ENCODE measurements at places on chromosomes 5 and 9. TPM values are rescaled to one million over a fixed set of nuclear protein-coding genes. Genes with fewer than 3 reads are reported as not detected.

- no peak for DNase-seq
Measured at GRCh38 chr5:111730659-111731382, 26.2 kb downstream of the NREP start.

Gene GRM6
- total RNA-seq, result not detected

DNA sequence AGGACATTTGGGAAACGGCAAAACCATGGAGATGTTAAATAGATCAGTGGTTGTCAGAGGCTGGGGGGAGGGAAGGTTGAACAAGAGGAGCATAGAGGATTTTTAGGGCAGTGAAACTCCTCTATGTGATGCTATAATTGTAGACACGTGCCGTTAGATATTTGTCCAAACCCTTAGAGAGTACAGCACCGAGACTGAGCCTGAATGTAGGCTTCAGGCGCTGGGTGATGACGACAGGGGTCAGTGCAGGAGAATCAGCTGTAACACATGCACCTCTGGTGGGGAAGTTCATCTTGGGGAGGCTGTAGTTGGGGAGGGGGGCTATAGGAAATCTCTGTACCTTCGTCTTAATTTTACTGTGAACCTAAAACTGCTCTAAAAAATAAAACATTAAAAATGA, 22.2 kb upstream of the CLPTM1L start:
- DNase-seq, result no peak

DNA sequence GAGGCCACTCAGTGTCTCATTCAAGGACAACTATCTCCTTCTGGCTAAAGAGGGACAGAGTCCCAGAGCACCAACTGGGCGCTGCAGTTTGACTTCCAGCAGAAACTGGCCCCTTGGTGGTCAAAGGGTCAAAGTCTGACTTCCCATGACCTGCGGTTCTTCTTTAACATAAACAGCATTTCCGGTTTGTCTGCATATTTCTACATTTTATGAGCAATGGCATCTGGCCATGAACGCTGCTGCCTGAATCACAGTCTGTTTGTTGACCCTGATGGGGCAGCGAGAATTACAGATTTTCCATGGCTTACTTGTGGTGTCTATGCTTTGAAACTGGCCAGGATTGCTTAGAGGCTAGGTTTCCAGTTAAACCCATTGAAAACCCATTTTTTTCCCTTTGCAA, 1.3 kb downstream of the TNFSF15 start:
- DNase-seq, result peak; percentile 93

DNA sequence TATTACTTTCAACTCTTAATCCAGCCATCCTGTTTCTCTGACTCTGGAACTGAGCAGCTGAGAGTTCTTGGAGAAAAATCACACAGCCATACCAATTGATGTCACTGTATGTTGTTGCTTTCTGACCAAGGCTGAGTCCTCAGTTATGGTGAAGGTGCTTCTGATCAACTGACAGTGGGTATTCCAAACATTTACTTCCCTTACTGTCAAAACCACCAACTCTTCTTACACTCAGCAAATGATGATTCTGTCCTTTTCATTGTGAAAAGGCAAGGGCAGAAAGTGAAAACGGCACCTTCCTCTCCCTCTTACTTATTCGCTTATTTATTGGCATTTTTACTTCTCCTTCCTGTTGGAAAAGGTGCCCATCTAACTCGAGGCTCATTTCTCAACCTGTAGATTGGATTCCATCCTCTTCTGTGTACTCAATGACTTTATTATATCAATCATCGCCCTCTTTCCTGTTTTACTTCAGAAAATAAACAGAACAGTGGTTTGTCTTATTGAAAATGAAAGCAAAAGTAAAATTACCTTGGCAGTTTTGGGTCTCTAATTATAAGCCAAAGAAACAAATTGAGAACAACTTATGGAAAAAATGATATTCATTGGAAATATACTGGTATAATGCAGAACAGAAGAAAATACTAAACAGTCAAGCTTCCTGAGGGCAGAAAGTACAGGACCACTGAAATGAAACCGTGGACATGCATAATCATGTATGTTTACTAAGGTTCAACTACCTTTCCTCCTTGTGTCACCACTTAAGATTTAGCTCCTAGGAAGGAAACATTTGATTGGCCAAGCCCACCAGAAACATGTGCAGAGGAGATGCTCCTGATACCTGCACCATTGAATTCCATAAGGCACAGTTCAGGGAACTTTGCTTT, 104.5 kb upstream of the CHD1 start:
- peak; percentile 10 for DNase-seq

Gene HAVCR2
- total RNA-seq, result 2.0 TPM

DNA sequence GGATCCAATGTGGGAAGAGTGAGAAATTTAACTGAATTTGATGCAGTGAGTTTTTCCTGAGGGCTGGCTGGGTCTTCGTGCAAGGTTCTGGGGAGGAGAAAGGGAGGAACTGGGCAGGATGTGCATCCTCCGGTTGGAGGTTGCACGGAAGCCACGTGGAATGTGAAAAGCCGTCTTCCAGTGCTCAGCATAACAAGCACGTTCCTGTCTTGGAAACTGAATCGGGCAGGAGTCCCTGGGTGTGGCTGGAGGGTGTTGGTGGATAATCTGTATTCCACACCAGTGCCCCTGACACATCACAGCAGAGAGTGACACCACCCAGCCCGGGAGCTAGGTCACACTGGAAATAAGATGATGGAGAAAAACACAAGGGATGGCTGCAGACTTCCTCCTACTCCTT, 154.3 kb downstream of the C5orf15 start:
- DNase-seq, result peak; percentile 56

DNA sequence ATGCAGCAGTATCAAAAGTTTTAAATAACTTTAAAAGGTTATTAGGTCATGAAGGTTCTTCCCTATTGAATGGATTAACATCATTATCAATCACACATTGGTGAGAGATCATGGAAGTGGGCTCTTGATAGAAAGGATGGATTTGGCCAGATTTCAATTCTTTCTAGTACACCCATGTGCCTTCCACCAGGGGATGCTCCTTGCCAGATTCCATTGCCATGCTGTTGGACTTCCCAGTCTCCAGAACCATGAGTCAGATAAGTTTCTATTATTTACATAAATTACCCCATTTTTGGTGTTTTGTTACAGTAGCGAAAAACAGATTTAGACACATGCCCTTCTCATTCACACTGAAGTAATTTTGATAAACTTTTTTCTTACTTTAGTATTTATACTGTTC, 1010.6 kb upstream of the C9orf72 start:
- DNase-seq, result no peak

DNA sequence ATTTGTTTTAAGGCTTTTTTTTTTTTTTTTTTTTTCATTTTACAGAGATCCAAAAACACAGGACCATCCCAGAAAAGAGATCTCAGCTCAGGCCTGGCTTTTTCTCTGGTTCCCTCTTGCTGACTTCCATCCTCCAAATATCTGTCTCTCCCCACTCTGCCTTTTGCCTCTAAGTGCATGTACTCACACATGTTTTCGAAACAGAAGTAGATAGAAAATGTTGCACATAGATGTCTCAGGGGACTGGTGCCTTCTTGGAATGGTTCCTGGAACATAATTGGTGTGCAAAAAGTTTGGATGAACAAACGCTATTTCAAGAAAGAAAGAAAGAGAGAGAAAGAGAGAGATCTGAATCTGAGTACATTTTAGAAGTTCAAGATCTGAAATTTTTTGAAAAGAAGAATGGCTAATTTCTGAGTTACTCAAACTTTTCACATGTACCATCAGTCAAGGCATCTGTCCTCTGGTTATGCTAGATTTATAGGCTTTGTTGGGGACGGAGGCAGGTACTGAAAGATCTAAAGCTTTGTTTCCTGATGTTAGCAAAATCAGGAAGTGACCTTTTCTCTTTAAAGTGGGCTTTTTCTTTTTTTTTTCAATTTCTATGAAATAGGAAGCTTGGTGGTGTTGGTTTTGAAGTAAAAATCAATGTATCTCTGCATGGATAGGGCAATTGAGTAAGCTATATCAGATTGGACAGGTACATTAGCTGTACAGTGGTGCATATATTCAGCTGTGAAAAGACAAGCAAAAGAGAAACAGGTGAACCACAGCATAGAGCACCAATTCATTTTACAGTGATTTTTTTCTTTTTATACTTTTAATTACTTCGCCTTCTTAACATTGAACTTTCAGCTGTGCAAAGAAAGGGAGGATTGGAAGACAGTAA, 8.5 kb upstream of the TNFSF8 start:
- DNase-seq, result no peak

GRCh38 chr9:116381350-116381749, 227.8 kb downstream of the PAPPA start:
- no peak for DNase-seq

DNA sequence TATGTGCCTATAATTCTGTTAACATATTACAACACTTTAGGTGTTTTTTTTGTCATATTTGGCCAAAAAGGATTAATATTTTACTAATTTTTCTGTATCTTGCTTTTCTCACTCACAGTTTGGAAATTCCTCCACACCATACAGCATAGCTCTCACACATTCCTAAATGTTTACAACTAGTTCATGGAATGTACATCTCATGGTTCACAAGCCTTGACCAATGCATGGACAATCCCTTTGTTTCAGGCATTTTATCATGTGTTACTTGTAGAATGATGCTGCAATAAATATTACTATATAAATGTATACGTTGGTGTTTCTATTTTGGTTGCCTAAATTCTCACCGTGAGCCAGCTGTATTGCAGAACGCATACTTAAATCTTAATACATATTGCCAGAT, 80.5 kb upstream of the SPATA31C2 start:
- no peak for DNase-seq

- DNase-seq, result no peak
Measured at GRCh38 chr5:6900247-6901227, 187.3 kb downstream of the TENT4A start.

Gene SLC1A3
- total RNA-seq, result 48.9 TPM

DNA sequence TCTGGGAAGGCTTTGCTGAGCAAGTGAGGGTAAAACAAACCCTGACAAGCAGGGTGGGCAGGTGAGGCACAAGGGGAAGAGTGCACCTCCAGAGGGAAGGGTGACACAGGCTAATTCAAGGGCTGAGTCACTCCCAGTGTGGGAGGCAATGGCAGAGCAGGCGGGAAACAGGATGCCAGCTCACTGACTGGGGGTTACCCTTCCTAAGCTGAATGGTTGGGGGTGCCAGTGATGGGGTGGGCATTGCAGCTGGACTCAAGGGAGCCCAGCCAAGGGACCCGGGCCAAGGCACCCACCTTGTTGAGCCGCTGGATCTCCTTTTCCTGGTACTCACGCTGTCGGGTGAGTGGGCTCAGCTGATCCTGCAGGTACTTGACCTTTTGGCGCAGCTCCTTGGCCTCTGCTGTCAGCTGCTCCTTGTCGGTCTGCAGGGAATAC, 18.4 kb downstream of the GPX3 start:
- peak; percentile 23 for DNase-seq

GRCh38 chr9:36082931-36083330, 46.2 kb downstream of the RECK start:
- no peak for DNase-seq

Gene CMBL
- 4.1 TPM for total RNA-seq

DNA sequence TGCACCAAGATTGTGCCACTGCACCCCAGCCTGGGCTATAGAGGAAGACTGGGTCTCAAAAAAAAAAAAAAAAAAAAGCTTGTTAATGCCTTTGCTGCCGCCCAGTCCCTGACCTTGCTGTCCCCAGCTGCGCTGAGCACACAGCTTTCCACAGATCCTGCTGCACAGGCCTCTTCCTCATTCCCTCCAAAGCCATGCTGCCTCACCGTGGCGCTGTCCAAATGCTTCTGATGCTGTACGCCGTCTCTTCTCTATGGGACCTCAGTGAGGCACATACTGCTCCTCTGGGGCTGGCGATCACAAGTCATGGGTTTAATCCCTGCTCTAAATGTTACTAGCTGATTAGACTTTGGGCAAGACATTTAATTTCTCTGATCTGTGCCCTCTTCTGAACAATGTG, 234.1 kb downstream of the FBXL7 start:
- DNase-seq, result no peak

GRCh38 chr5:627840-628239, 15.7 kb downstream of the CEP72 start:
- no peak for DNase-seq

DNA sequence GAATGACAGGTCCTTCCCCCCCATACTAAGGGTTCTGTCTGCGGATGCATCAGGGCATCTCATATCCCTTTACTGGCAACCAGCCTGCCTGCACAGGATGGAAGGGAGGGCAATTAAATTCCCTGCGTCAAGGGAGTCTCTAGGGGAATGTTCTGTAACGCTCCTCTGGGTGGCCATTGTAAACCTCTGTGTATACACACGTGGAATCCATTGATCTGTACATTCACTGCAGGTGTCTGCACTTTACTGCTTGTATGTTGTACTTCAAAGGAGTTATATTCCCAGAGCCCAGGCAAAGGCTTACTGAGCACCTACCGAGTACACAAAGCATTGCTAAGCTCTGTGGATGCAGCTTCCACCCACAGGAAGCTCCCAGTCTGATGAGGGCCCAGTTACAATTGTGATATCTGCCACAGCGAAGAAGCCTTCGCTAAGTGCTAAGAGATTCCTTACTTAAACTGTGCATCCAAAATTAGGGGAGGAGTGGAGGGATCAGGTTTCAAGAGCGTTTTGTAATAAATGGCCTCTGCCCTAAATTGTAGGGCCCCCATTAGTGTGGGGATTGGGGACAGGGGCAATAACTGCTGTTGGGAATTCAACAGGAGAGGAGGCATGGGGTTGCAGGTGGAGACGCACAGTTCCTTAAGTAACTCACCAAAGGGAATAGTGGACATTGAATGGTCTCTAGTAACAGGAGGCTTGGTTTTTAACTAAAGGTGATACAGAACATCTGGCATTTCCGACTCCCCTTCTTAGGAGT, 1.5 kb upstream of the RETREG1 start:
- DNase-seq, result no peak

Gene POU5F2
- total RNA-seq, result 0.24 TPM

Gene PLEKHG4B
- 2.3 TPM for total RNA-seq

DNA sequence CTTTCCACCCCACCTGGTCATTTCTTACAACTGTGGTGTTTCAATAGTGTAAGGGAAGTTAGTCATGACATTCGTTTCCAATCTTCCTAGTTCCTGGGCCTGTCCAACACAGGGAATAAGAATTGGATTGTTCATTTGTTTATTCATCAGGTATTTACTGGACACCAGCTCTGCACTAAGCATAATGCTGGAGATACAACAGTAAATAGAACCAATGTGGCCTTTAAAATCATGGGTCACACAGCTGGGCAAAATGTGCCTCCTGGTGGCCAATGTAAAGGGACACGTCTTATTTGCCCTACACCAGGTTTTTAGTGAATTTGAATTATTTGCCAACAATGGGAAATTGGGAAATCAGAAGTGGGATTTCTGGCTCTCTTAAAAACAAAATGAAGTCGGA, 10.4 kb downstream of the ABLIM3 start:
- no peak for DNase-seq

Gene IFNA13
- total RNA-seq, result not detected

Gene TCOF1
- 19.1 TPM for total RNA-seq

Gene LHFPL2
- total RNA-seq, result 35.1 TPM

Gene C9orf153
- total RNA-seq, result 0.48 TPM

DNA sequence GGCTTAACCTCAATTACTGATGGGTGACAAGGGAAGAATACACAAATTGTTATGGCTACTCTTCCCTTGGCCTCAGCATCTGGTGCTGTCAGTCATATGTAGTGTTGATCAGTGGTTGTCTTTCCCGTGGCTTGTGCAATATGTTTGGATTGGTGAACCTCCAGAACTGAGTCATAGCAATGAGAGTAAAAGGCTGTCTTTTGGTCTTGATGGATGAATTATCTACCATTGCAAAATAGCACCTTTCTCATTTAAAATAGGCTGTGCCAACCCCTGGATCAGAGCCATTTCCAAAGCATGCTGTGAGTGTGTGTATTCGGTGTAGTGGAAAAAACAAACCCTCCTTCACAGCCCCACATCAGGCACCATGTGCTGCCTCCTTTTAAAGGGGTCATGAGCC, 14.6 kb upstream of the F2R start:
- DNase-seq, result peak; percentile 93

- no peak for DNase-seq
Measured at GRCh38 chr9:88216126-88216995, 78.1 kb upstream of the SPATA31C2 start.

All from RPMI7951 (cell line).